SK-MEL-5 (cell line): ENCODE measurements at places on chromosomes 3 and 15. TPM values are rescaled to one million over a fixed set of nuclear protein-coding genes. Genes with fewer than 3 reads are reported as not detected.

- DNase-seq: no peak
These were observed 24.2 kb upstream of the NR2F2 start for GRCh38 chr15:96306321-96306720.

- DNase-seq: no peak
These were observed 1.7 kb downstream of the SNTN start for GRCh38 chr3:63654211-63654610.

GRCh38 chr3:165507576-165507975, 311.4 kb upstream of the SLITRK3 start:
- DNase-seq: no peak

PPM1L gene
- 1.0 and 1.1 TPM in 2 replicates for total RNA-seq

PPP1R14D gene
- not detected in 2 replicates for total RNA-seq
